Right kidney (tissue), 9 donors: ENCODE measurements at places on chromosomes 12 and 14.

- DNase-seq = no peak
Observed at GRCh38 chr14:63956326-63956725, 103.5 kb downstream of the SYNE2 start.

DNA sequence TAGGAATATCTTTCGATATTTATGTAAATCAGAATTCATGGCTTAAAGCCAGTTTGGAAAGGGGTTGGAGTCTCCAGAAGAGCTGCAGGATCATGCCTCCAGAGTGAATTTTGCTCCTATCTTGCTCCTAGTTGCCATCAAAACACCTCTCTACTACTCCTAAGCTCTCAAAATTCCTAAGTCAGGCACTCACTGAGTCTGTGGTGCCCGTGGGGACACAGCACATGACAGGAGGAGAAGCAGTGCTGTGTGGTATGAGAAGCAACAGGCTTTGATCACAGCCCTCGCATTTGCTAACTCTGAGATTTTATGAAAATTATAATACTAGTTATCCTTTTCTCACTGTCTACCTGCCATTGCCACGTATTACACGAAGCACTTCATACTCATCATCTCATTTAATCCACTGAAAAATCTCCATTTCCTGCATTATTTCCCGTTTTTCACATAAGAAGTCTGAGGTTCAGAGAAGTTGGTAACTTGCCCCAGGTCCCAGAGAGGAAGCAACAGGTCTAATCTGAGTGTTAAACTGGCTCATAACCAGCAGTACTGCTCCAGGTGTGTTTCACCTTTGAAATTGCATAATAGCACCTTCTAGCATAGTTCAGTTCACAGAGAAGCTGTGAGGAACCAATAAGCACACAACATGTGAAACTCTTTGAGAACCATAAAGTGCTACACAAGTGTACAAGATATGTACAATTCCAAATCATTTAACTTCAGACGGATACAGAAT lies 33.1 kb upstream of the SLC35F4 start:
- DNase-seq = no peak

DNA sequence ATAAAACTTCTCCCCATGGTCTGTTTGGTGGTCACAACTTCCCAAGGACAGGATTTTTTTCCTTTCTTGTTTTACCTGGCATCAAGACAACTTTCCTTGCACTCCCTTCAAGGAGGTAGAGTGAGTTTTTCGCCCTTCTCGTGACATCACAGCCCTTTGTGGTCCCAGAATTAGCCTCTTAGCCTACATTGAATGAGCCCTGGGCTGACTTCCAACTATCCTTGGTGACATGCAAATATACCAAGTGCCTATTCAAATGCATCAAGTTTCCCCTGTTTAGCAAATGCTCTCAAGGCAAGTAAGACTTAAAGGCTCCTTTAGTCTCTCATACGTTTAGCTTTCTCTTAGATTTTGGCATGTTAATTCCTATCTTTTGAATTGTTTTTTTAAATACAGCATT lies 36.6 kb downstream of the TC2N start:
- no peak for DNase-seq

DNA sequence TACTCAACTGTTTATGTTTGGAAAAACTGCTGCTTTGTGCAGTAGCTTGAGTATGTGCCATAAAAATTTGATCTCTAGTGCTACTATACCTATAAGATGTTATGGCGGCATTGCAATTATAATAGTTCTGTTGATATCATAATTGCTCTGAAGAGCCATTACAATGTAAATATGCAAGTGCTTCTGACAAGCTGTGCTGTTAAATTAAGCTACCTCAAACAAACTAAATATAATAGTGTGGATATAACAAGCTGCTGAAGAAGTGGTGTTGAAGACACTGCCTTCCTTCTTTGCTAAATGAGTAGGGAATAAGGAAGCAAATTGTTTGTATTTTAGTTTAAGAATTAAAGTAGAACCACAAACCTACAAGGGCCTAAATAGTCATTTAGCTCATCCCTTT lies 301.0 kb upstream of the MIS18BP1 start:
- no peak for DNase-seq

DNA sequence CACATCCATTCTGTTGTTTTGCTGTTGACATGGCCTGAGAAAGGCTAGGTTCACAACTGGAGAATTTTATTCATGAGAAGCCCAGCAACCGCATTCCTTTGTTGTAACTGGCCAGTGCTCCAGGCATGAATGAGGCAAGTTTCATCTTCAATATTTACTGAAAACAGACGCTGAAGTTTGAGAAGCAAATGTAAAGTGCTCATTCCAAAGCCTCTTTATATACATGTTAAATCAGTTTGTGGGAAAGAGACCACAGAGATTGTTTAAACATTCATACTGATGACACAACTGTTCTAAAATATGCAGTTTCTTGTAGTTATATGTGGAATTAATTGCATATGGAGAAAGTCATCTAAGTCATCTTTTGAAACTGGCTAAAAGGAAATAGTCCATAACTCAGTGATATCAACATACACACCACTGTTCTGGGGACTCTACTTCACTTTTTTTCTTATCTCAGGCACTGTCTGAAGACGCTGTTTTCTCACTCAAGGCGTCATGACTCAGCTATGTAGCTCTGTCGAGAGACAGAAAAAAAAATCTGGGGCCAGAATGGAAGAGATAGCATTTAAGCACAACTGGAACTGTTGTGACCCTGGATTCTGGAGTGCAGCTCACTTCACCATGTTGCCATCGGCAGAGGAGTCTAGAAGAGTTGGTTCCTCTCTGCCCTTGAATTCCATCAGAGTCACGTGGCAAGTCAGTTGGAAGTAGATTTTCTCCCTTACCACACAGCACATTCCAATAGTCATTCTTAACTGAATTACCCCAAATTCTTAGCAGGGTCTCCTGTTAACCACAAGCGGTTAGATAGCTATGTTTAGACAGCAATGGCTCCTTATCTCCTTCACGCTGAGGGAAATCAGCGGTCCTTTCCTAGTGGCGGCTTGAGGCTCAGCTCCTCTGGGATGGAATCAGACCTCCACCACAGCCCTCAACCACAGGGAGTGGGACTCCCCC lies 258.4 kb upstream of the HMGA2 start:
- DNase-seq = no peak

- no peak for DNase-seq
Observed at GRCh38 chr14:96625426-96625985, 123.3 kb downstream of the PAPOLA start.

- DNase-seq = no peak
Observed at GRCh38 chr14:94702629-94703028, 67.3 kb downstream of the GSC start.

DNA sequence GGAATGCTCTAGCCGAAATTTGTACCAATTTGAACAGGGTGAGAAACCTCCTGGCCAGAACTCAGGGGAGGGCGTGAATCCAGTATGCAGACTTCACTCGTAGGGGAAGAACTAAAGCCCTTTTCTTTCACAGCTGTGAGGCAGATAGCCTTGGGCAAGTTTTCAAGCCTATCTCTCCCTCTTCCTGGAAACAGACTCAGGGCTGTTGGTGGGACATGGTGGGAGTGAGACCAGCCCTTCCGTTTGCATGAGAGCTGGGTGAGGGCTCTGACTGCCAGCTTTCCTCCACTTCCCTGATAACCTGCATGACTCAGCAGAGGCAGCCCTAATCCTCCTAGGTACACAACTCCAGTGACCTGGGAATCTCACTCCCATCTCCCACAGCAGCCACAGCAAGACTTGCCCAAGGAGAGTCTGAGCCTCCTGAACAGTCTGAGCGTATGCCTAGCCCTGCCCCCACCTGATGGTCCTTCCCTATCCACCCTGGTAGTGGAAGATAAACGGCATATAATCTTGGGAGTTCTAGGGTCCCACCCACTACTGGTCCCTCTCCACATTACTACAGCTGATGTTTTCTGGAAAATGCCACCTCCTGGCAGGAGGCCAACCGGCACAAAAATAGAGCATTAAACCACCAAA lies 170.1 kb upstream of the AMIGO2 start:
- no peak for DNase-seq

DNA sequence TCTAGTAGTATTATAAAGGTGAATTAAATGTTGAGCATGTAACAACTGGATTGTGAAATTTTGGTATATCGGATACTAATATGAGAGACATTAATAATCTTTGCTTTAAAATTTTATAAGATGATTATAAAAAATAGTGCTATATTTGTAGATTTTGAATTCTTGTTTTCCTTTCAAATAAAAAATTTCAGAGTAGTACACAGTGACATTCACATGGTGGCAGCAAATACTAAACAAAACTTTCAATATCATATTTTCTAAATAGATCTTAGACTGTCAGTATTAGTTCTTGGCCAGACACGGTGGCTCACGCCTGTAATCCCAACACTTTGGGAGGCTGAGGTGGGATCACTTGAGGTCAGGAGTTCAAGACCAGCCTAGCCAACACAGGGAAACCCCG lies 166.0 kb downstream of the NAV3 start:
- DNase-seq = no peak

DNA sequence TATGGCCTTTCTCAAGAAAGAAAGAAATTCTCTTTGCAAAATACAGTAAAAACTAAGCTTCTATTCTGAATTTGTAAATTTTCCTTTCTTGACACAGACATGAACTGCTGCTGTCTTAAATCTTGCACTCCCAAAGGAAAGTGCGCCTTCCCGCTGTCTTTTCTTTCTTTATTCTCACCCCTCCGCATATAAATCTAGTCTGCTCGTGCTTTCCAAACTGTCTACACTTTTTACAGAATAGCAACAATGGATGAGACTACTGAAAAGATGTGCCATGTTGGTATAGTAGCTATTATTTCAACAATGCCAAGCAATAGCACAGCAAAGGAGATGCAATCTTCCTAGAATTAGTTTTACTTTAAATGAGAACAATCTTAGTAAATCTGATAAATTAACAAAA lies 328.8 kb upstream of the PDE3A start:
- peak; percentile 9 for DNase-seq

GRCh38 chr14:37988472-37988871 lies 219.2 kb upstream of the SSTR1 start:
- DNase-seq = no peak

DNA sequence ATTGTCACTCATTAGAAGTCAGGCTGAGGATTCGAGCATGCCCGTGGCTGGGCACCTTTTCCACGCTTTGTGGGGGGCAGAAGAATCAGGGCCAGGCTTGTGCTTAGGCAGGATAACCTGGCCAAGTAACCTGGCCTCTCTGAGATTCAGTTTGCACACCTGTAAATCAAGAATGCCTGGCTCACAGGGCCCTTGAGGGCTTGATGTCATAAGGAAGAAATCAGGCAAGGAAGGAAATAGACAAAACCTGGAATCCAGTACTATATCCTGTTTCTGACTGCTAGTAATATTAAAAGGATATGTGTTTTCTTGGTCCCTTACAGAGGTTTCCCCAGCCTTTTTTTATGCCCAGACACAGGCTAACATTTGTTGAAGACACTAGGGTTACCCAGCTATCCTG lies 91.9 kb downstream of the SAMD4A start:
- DNase-seq = no peak

DNA sequence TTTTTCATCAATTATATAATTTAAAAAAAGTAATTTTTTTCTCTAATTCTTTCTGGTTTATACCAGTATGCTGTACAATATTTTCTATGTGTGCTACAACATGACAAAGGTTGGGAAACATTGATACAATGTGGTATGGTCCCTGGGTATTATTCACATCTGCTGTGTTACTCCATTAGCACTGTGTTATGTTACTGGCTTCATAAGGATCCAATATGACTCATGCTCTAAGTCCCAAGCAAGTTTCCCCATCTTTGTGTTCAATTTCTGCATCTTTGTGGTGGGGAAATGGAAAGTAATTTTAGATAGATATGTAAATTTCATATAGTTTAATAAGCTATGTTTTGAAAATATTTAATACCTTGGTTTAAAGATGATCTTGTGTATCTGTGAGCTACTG lies 35.8 kb downstream of the FBXO33 start:
- DNase-seq = no peak

DNA sequence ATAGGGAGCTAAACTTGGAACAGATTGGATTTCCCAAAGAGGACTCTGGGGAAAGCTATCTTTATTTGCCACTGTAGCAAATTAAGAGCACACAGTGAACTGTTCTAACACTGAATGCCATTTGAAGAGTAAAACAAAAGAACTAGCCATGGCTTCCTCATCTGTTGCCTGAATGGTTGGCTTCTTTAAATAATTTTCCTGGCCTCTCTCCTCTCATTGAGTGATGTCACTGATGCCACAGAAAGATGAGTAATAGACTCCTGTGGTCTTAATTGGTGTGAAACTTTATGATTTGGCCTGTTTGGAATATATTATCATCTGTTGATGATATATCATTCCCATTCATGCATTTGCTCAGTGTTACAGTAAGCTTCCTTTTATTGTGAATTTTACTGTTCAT lies 42.5 kb downstream of the WDR20 start:
- no peak for DNase-seq

- DNase-seq = no peak
Observed at GRCh38 chr12:13631873-13632272, 349.5 kb downstream of the GRIN2B start.

- no peak for DNase-seq
Observed at GRCh38 chr12:127562816-127563215, 704.2 kb upstream of the TMEM132C start.

GRCh38 chr12:58372298-58372697 lies 430.9 kb downstream of the ATP23 start:
- DNase-seq = no peak

DNA sequence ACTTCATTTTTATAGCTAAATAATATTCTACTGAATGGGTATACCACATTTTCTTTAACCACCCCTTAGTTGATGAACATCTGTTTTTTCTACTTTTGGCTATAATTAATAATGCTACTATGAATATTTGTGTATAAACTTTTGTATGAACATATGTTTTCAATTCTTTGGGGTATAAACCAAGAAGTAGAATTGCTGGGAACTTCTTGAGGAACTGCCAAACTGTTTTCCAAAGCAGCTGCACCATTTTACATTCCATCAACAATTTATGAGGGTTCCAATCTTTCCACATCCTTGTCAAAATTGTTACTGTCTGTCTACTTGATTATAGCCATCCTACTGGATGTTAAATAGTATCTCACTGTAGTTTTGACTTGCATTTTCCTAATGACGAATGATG lies 221.8 kb downstream of the PRKD1 start:
- no peak for DNase-seq

- peak; percentile 61 for DNase-seq
Observed at GRCh38 chr12:57888409-57889157, 42.1 kb upstream of the CTDSP2 start.

DNA sequence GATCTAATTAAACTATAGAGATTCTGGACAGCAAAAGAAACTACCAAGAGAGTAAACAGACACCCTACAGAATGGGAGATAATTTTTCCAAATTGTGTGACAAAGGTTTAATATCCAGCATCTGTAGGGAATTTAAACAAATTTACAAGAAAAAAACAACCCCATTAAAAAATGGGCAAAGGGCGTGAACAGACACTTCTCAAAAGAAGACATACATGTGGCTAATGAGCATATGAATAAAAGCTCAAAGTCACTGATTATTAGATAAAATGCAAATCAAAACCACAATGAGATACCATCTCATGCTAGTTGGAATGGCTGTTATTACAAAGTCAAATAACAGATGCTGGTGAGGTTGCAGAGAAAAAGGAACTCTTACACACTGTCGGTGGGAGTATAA lies 293.9 kb downstream of the FBXL14 start:
- DNase-seq = no peak
